NCI-H2171 treated with DMSO at 0.1 percent for 48 hours (cell line): ENCODE measurements at places on chromosomes 1 and 21.

- DNase-seq, result no peak
These were observed 232.5 kb upstream of the JUN start for GRCh38 chr1:59016390-59016789.

DNA sequence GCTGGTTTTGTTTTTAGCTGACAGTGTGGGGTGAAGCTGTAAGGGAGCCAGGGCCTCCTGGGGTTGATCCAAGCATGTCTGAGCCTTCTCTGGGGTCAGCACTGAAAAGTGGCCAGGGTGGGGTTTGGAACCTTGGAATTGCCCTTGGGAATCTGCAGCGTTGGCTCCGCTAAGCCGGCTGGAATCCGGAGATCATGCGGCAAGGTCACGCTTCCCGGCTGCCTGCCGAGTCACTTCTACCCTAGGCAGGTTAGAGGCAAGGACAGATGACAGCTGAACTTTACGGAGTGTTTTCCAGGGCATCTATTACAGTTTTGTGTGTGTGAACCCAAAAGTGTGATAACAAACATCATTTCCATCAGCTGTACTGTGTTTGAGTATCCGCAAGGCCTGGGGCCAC, 17.1 kb downstream of the ABCG1 start:
- no peak for DNase-seq

DNA sequence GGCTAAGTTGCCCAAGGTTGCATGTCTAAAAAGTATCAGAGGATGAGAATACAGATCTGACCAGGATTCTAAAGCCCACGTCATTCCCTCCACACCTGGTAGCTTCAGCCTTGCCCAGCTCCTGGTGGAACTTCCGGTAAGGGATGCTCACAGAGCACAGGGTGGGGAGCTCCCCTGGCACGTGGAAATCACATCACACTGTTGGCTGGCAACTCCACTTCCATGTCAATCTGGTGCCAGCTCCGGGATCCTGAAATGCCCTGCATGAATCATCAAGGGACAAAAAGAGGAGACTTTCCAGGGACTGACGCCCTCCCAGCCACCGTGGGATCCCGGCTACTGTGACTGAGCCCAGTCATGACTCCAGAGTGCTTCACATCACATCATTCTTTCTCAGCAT, 12.4 kb upstream of the BCAR3 start:
- DNase-seq, result no peak

DNA sequence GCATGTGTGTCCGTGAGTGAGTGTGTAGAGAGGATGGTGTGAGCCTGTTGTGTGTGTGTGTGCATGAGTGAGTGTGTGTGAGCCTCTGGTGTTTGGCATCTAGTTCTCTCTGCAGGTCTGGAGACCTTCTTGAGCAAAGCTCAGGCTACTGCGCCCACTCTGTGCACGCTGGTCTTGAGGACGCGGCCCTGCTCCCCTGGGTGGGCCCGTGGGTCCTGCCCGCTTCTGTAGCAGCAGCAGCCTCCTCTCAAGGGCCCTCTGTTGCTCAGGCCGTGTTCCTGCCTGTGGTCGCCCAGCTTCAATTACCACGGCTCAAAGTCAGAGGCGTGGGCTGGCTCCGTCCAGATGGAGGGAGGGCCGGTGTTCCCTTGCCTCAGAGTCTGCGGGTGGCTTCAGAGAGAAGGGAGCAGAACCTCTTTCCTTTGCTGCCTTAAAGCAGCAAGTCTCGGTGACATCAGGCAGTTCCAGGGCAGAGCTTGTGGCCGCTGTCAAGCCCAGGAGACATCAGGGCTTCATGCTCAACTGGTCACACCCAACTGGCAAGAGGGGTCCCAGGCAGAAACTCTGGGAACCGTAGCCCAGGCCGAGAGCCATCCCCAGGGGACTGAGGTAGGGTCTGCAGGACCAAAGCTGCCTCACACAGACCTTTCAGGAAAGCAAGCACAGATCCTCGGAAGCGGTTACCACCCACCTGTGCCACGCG, 270.6 kb upstream of the VAMP3 start:
- DNase-seq, result no peak

GRCh38 chr1:154158307-154159125, 3.6 kb upstream of the NUP210L start:
- no peak for DNase-seq

DNA sequence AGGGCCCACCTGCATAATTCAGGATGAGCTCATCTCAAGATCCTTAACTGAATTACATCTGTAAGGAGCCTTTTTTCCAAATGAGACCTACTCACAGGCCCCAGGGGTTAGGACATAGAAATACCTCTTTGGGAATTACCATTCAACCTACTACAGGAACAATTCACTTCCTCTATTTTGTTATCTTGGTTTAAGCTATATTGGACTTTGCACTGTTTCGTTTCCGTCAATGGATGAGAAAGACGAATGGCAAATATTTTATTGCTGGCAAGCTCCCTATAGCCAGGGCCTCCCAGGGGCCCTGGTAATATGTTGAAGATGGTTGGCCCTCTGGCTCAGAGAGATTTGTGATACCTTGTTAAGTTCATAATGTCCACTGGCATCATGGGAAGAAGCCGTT, 384.2 kb upstream of the DUSP10 start:
- no peak for DNase-seq

DNA sequence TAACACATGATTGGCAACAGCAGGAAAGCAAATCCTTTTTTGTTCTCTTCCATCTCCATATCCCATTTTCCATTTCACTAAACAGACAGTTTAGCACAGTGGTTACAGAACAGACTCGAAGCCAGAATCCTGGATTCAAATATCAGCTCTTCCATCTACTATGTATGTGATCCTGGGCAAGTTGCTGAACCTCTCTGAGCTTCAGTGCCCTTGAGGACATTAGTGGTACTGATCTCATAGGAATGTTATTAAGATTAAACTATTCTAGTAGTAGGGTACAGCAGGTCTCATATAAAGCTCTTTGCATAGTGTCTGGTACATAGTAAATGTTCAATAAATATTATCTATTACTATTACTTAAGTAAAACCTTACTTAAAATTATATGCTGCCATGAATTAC, 13.8 kb upstream of the HHIPL2 start:
- DNase-seq, result no peak

DNA sequence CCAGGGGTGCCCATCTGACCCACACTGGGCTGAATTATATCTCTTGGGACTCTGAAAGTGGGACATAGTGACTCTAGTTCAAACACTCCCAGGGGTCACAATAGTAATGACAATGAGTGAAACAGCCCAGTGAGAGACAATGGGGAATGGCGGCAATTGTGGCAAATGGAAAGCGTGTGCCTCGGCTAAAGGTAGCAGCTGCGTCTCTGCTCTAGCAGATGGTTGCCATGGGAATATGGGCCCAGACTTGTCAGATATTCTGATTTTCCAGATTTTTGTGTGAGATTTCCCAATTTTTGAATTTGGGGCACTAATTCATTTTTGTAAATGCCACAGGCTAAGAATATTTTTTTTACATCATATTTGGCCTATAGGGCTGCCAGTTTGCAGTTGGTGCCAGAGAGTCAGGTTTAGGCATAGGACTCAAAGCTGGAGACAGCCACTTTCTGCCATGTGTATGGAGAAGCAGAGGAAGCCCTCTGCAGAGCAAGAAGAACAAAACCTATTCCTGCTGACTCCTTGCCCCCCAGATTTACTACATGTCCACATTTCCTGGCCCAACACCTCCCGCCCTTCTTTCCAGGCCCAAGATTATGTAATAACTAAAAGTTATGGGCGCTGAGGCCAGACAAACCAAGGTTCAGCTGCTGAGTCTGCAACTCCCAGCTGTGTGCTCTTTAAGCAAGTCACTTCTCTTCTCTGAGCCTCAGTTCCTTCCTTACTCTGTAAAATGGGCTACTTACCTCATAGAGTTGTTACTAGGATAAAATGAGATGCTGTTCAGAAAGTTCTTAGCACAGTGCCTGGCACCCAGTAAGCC, 21.6 kb upstream of the PTP4A2 start:
- DNase-seq, result no peak

DNA sequence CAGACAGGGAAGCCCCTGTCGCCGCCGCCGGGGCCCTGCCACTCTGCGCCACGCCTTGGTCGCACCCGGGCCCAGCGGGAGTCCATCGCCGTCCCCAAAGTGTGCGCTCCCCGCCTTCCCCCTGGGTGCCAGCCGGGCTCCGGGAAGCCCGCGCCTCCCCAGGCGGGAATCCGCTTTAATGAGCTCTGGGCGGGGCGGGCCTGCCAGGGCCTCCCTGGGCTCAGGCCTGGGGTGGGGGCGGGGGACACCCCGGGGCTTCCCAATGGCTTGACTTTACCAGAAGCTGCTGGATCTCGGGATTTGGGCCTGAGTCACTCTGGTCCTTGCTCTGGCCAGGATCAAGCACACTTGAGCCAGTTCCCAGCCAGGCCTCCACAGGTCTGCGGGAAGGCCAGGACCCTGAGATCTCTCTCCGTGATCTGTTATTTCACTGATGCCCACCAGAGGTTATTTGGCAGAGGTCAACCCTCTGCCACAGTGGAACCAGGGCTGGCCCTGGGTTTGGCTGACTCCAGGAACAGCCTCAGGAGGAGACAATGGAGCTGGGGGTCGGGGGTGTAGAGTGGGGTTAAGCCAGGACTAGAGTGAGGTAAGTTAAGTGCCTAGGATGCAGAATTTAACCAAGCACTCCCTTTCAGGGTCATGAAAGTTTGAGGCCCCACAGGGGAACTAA, 178.4 kb upstream of the EDN2 start:
- DNase-seq, result peak; percentile 24

DNA sequence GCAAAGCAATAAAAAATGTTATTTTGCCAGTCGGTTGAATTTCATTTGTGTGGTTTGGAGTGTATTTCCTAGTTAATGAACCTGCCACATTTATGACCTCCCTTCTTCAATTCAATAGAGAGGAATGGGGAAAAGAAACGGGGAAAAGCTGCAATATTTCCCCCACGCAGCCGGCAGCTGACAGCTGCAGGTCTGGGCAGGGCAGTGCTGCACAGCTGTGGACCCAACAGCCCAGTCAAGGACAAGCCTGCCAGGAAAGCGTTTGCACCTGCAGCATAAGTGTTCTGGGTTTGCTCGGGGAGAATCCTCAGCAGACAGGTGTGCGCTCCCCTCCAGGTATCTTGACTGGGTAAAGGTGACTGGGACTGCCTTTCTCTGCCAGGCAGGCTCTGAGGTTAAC, 53.4 kb downstream of the FBXO2 start:
- DNase-seq, result no peak
